ENCODE measurements at places on chromosomes 5 and 9.

DNA sequence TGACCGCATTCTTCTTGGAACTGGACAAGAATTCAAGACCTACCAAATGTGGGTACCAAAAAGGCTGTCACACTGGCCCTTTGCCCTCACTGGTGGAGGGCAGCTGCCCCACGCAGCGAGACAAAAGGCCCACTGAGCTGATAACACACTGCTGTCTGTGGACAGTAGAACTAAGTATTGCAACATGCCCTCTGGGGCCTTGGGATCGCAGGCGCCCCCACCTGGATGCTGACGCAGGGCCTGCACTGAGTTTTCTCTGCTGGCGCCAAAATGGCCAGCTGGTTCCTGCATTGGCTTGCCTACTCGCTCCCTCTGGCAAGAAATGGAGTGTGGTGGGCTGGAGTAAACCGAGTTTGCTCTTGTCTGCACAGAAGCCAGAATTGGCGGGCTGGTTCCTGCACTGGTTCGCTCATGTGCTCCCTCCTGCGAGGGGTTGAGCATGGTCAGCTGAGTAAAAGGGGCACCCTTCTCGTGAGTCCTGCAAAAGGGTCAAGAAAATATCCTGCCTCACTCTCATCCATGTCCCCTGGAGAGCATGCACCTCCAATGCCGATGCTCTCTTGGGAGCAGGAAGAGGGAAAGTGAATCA lies 55.7 kb downstream of the NXNL2 start:
- DNase-seq, result peak; percentile 48

DNA sequence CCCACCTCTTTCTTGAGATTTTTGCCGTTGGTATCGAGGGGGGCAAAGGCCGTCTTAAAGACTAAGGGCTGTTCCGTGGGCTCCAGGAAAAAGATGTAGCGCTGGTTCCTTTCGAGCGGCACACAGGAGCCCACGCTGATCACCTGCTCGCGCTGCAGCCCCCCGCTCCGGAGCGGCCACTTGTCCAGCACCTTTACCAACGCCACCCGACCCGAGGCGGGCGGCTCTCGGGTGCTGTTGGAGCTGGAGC lies 781 bp downstream of the NRG2 start:
- no peak for DNase-seq

DNA sequence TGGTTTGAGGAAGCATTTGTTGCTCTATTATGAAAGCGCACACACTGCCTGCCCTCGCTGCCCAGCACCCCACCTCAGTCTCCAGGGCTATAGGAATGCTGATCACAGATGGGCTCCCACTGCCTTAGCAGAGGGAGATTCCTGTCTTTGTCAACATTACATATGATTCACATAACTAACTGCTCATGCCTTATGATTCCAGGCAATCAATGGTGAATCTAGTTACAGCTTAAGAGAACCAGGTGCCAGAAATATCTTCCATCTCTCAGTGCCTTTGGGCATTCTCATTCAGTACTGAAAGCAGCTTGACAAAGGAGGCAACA lies 458.9 kb upstream of the C9orf72 start:
- DNase-seq, result no peak

DNA sequence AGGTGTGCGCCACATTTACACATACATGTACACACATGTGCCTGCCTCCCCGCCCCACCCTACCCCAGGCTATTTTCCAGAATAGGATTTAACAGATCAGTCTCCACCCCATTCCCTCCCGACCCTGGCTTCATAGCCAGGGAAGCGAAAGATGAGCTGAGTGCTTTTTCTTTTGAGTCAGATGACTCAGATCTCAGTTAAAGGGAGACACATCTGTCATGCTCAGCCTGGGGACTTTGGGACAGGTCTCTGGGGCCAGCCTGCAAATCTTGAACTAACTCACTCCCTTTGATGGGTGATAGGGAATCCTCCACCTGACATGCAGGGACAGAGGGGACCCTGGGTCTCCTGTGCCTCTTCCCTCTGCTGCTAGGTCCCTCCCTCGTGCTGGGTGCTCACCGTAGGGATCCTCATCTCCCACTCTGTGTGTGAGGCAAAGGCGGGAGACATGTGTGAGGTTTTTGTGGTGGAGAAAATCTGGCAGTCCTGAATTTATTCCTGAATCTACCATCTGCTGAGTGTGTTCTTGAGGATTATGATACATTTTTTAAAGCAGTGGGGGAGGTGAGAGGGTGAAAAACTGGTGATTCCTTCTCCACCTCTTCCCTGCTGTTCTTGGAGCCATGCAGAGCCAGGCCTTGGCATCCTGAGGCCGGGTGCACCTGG lies 37.7 kb downstream of the NEUROG1 start:
- no peak for DNase-seq

DNA sequence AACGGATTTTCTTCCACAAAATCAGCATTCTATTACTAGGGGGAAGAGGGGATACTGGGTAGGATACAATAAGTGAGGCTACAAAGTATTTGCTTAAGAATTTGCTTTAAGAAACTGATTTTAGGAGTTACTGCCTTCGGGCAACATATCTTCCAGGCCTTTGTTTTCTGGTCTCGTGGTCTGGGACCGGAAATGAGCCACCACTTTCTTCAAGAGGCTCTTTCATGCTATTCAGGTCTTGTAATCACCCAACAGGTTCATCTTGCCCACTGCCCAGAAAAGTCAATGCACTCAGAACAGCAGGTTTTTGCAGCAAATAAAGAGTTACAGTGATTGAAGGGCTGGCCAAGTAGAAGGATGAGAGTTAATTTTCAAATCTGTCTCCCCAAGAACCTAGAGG lies 6.6 kb upstream of the AOPEP start:
- DNase-seq, result no peak

DNA sequence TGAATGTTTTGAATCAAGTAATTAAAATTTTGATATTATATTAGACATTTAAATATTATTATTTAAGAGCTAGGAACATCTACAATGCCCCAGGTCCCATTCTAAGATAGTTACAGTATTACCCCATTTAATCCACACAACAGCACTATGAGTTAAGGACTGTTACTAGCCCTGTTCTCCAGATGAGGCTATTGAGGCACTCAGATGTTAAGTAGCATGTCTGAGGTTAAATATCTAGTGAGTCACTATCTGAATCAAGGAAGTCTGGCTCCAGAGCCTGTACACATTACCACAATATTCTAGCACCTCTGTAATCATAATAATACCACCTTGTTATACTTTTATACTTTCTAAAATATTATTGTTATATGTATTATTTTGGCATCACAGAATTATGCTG lies 304.6 kb downstream of the PDE4D start:
- DNase-seq, result no peak

DNA sequence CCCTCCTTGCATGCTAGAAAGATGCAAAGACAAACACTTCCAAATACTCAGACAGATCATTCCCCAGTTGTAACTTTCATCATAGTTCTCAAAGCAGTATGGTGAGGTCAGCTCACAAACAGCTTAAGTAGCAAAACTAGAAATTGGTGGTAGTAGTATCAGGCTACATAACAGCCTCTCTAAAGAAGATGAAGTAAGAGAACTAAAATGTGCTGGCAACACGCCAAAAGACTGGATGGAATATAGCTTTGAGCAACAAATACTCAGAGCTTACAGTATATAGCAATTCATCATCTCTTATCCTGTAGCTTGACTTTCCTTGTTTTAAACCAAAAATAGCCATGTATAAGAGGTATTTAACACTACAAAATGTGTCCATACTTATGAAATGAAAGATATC lies 7.5 kb downstream of the PFDN1 start:
- no peak for DNase-seq

DNA sequence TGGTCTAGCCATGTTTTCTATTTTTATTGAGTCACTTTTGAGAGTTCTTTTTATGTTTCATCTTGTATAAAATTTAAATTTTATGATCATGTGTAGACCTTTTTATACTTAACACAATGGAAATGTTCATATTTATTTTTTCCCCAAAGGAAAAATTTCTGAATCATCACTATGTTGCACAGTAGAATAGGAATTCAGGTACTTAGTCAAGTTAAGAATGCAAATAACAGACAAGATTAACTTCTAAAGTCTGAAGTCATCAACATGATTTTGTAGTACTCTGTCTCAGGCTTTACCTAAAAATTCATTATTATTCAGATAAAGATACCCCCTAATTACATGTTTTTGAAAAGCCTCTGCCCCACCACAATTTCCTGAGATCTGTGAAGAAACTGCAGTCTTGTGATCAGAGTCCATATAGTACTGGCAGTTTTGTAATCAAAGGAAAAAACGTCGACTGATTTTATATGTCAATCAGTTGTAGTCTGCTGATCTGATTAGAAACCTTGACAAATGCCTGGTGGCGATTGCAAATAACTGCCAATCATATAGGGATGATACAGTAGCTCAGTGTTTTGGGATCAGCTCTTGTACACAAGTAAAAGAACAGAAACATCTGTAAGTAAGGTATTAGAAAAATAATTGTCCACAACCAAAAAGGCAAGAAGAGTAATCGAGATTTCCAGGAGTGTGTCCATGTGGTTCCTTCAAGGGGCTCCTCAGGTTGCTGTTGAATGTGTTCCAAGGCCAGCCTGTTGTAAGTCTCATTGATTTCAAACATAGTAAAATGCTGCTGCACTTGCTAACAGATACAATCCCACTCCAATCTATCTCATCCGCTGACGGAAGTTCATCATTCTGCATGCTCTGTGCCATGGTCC lies 352.4 kb downstream of the ARRDC3 start:
- DNase-seq, result no peak
